ACHN (cell line): ENCODE measurements at places on chromosomes 1 and 21.
A peak's percentile ranks its signal among the peaks of the same experiment; 100 is the strongest.

DNA sequence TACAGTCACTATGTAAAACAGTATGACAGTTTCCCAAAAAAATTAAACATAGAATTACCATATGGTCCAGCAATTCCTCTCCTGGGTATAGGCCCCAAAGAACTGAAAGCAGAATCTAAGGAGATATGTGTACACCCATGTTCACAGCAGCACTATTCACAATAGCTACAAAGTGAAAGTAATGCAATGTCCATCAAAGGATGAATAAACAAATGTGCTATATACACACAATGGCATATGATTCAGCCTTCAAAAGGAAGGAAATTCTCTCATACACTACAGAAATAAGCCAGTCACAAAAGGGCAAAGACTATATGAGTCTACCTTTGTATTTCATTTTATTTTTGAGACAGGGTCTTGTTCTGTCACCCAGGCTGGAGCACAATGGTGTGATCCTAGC, 120.4 kb downstream of the TOMM20 start:
- no peak for DNase-seq

- peak; percentile 74 for DNase-seq
Observed at GRCh38 chr1:181936768-181937581, 124.5 kb downstream of the ZNF648 start.

DNA sequence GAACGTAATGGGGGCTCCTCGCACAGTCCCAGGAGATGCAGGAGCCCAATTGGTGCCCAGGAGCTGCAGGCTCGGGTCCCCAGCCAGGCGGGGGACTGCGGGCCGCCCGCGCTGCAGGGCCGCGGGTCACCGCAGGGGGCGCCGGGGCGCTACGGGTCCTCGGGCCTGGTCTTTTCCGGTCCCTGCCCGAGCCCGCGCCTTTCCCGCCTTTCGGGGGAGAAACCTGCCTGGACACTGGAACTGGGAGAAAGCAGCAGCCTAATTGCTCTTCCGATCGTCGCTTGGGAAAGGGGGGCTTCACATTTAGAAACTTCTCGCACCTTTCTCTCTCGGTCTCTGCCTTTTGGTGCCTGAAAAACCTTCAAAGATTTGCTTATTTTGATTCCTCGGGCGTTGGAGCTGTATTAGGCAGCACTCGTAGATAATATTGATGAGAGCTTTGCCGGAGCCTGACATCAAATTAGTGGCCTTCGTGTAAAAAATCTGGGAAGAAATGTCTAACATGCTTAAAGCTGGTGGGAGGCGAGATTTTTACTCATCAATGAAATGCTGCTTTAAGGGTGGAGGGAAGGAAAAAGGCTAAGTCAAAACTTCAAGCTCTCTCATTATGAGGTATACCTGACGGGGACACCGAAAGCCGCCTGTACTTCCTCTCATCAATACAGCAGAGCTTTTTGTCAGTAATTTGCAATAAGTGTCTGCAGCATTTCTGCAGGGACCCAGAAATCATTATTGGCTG, 12.6 kb upstream of the BARHL2 start:
- DNase-seq = no peak

GRCh38 chr1:88618331-88618730, 65.7 kb upstream of the PKN2 start:
- no peak for DNase-seq

DNA sequence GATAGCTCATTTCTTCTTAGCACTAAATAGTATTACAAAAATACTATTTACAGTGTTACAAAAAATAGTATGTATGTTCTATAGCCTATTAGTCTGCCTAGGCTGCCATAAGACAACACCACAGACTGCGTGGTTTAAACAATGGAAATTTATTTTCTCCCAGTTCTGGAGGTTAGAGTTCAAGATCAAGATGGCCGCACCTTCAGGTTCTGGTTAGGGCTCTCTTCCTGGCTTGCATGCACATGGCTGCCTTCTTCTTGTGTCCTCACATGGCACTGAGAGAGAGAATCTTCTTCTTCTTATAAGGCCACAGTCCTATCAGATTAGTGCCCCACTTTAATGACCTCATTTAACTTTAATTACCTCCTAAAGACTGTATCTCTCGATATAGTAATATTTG, 4.1 kb downstream of the ATF6 start:
- no peak for DNase-seq

GRCh38 chr1:223223091-223223995, 80.3 kb upstream of the TLR5 start:
- no peak for DNase-seq

DNA sequence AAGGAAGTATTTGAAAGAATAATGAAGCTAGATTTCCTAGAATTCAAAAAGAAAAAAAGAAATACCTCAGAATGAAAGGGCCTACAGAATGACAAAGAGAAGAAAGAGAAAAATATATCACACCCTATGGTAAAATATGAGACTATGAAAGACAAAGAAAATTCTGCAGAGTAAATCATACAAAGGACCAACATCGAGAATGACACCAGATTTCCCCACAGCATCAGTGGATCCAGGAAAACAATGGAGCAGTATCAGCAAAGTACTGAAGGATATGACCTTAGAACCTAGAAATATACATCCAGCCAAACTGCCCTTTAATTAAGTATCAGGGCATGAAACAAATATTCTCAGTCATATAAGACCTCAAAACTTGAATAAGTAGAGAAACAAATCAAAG, 21.2 kb upstream of the IFNAR2 start:
- DNase-seq = peak; percentile 19

- DNase-seq = no peak
Observed at GRCh38 chr21:37268186-37268503, 1.0 kb upstream of the VPS26C start.

DNA sequence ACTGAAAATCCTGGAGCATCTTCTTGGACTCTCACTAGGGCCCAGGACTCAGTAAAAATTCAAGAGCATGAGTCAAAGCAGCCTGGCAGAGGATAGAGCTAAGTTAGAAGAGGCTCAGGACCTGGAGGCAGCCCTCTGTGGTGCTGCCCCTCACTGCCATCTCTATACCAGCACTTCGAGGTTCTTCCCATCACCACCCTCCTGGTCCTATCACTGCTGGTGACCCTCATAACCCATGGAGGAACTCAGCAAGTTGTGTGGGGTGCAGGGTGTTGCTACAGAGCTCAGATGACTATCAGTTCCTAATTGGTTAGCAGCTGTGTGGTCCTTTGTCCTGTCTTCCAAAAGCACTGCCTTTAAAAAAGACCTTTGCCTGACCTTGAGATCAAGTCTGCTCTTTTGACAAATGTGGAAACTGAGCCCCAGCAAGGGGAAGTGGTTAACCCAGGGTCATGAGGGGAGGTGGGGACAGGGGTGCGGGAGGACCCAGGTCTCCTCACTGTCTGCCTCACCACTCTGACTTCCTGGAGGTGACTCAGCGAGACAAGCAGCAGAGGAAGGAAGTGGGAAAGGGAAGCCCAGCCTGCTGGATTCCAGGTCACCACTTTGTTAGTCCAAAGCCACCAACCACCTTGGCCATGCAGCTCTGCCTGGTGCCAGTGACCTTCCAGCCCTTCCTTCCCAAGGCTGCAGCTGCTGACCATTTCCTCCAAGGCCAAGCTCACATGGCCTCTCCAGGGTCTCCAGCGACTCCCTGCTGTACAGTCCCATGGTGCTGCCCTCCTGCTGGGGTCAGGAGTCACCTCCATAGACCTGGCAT, 199.4 kb upstream of the EDN2 start:
- no peak for DNase-seq
